ENCODE measurements at places on chromosomes 5 and 9. TPM values are rescaled to one million over a fixed set of nuclear protein-coding genes. Genes with fewer than 3 reads are reported as not detected.

Gene ORM2
- total RNA-seq = 3,750 TPM

DNA sequence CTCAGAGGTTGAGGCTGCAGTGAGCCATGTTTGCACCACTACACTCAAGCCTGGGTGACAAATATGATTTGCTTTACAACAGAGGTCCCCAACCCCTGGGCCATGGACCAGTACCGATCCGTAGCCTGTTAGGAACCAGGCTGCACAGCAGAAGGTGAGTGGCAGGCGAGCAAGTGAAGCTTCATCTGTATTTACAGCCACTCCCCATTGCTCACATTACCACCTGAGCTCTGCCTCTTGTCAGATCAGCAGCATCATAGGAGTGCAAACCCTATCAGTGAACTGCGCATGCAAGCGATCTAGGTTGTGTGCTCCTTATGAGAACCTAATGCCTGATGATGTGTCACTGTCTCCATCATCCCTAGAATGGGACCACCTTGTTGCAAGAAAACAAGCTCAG lies 42.5 kb downstream of the SAXO1 start:
- no peak overlapping the region for H3K4me3 ChIP-seq
- no peaks in the 10 kb centered on the region for H3K36me3 ChIP-seq
- H3K27ac ChIP-seq = no peak overlapping the region
- H3K4me1 ChIP-seq = no peaks in the 10 kb centered on the region

GRCh38 chr5:93578813-93579691 lies 2.0 kb downstream of the NR2F1-AS1 start:
- no peak for DNase-seq
- no peaks in the 10 kb centered on the region for H3K36me3 ChIP-seq
- H3K4me3 ChIP-seq = peak overlapping the region; percentile 53
- H3K27me3 ChIP-seq = peaks cover 4% of the 10 kb centered on the region
- H3K27ac ChIP-seq = peak overlapping the region; percentile 83
- H3K4me1 ChIP-seq = no peaks in the 10 kb centered on the region

Gene YTHDC2
- total RNA-seq = 17.7 TPM

DNA sequence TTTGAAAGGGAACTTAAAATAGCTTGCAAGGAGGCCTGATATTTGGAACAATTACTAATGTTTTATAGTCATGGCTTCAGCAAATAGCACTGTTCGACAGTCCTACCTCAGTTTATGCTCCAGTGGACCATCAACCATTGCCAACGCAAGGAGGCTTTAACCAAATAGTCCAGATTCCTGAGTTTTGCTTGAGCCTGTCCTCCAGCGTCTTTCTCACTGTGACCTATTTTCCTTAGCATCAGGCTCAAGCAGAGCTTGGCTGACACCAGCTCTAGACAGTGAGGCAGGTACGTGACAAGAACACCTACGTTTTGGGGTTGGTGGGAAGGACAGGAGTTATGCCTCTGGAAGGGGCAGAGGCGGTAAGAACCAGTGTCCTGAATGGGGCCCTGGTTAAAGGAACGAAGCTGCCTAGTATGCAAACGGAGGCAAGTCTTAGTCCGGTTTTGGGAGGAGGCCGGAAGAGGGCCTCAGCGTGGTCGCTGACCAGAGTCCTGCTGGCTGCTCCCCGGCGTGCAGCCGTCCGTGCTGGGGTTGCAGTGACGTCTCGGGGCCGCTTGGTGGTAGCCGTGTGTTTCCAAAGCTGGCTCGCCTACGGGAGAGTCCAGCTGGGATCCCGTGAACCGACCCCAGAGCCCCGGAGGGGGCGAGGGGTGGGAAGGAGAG lies 998 bp upstream of the FGF18 start:
- peaks cover 10% of the 10 kb centered on the region for H3K27me3 ChIP-seq
- DNase-seq = peak; percentile 80
- H3K4me1 ChIP-seq = peaks cover 27% of the 10 kb centered on the region
- peak overlapping the region; percentile 37 for H3K4me3 ChIP-seq

GRCh38 chr5:56459394-56460194 lies 226.5 kb upstream of the ANKRD55 start:
- no peak overlapping the region for H3K27ac ChIP-seq
- no peak overlapping the region for H3K4me3 ChIP-seq
- H3K4me1 ChIP-seq = no peaks in the 10 kb centered on the region
- DNase-seq = no peak
- no peaks in the 10 kb centered on the region for H3K27me3 ChIP-seq

DNA sequence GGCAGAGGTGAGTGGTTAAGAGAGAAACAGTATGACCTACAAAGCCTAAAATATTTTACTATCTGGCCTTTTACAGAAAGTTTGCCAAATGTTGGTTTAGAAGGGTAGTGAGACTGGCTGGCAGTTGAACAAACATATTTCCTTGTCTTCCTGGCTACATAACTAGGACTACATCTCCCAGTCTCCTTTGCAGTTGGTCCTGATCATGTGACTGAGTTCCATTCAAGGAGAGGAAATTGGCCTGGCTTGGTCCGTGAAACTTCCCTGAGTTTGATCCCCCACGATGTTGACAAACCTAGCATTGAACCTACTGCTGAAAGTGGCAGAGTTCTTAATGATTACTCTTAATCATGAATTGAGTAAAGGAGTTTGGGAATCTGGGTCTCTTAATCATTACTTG lies 280.8 kb downstream of the SLIT3 start:
- H3K4me3 ChIP-seq = no peak overlapping the region
- no peak overlapping the region for H3K27ac ChIP-seq
- DNase-seq = no peak
- no peaks in the 10 kb centered on the region for H3K36me3 ChIP-seq

DNA sequence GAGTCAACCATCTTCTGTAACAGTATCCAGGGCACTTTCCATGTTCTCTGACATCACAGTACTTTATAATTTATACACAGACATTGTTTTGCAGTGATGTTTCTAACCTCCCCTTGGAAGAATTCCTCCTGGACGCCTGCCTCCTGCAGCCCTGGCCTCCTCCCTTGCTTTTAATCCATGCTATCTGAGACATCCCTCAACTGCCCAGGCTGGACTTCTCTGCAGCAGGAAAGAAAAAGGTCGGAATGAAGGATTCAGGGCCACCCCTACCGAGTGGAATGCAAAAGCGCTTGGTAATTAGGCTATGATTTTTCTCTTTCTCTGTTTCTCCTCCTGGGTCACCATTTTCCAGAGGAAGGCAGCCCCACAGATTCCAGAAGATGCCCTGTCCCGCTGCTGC lies 47.0 kb upstream of the SHC3 start:
- H3K27ac ChIP-seq = no peak overlapping the region
- H3K36me3 ChIP-seq = no peaks in the 10 kb centered on the region
- DNase-seq = no peak

Gene RETREG1
- total RNA-seq = 28.0 TPM

Gene TOPORS
- total RNA-seq = 6.0 TPM

DNA sequence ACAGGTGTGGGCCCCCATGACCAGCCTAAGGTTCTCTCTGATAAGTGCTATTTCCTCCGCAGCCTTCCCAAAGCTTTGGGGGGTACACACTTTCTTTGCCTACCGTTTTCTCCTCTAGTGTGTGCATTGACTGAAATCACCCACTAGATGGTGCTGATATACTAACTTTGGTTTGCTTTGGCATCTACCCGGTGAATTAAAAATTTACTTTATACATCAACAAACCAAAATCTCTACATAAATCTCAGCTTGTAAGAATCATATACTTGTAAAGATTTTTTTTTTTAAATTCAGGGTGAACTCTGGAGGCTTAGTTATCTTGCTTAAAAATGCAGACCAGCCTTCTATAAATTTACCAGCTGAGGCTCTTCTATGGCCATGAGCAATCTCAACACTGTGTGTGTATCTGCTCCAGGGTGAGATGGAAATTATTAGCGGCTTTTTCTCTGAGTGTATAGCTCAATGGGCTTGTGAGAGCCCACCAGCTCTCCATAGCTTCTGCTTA lies 475.7 kb upstream of the TNC start:
- H3K27ac ChIP-seq = no peak overlapping the region
- no peaks in the 10 kb centered on the region for H3K36me3 ChIP-seq
- no peak overlapping the region for H3K4me3 ChIP-seq
- H3K27me3 ChIP-seq = no peaks in the 10 kb centered on the region

- DNase-seq = no peak
- H3K27me3 ChIP-seq = no peaks in the 10 kb centered on the region
- no peak overlapping the region for H3K4me3 ChIP-seq
- no peaks in the 10 kb centered on the region for H3K4me1 ChIP-seq
These were observed 370.3 kb upstream of the IRX1 start for GRCh38 chr5:3225201-3225960.

- no peak for DNase-seq
- no peak overlapping the region for H3K27ac ChIP-seq
- H3K4me3 ChIP-seq = no peak overlapping the region
These were observed 361.3 kb downstream of the PTPRD start for GRCh38 chr9:10251490-10251889.

Gene ANXA2R
- 0.39 TPM for total RNA-seq

Gene LTC4S
- 0.73 TPM for total RNA-seq

Data from right lobe of liver (tissue), 6 donors.